NCI-H187 (cell line): ENCODE measurements at places on chromosomes 11 and 22.

- DNase-seq: no peak
These were observed 746.1 kb downstream of the LUZP2 start for GRCh38 chr11:25242928-25243327.

DNA sequence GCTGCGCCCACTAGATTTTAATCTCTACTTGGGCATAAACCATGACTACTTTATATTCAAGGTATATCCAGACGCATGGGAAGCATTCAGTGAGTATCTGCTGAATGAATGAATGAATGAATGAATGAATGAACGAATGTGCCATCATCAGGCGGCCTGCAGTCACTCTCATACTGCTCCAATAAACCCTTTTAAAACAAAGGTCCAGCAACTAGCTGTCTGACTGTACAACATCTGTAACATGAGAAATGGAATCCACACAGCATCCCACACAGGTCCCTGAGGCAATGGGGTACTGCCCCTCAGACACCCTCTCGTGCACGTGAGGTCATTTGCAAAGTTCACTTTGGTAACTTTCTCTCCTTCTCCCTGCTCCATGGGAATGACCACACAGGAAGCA, 147.5 kb downstream of the LARGE1 start:
- DNase-seq: no peak

DNA sequence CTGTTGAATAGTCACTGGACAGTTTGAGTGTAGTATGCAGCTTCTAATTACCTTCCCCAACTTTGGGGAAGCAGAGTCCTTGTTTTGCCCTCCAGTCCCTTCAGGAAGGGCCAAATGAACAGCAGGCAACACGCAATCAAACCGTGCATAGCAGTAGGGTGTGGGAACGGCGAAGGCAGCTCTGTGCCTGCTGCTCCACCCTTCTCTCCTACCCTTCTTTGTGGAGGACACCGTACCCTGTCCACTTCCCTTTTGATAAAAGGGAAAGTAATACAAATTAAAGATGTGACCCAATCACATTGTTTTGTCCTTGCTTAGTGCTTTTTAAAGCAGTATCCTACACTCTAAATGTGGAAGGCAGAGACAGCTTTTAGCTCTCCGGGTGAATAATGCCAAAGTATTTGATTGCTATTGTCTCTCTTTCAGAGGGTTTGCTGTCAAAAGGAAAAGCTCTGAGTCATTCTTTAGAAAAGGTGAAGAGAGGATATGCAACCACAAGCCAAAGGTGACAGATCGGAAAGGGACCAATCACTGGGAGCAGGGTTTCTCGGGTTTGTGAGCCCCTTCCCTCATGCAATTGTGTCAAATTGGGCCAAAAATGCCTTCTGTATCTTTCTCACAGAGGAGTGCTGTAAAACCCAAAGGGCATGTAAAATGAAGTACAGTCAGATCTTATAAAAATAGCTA, 407.3 kb upstream of the CCDC90B start:
- DNase-seq: no peak

DNA sequence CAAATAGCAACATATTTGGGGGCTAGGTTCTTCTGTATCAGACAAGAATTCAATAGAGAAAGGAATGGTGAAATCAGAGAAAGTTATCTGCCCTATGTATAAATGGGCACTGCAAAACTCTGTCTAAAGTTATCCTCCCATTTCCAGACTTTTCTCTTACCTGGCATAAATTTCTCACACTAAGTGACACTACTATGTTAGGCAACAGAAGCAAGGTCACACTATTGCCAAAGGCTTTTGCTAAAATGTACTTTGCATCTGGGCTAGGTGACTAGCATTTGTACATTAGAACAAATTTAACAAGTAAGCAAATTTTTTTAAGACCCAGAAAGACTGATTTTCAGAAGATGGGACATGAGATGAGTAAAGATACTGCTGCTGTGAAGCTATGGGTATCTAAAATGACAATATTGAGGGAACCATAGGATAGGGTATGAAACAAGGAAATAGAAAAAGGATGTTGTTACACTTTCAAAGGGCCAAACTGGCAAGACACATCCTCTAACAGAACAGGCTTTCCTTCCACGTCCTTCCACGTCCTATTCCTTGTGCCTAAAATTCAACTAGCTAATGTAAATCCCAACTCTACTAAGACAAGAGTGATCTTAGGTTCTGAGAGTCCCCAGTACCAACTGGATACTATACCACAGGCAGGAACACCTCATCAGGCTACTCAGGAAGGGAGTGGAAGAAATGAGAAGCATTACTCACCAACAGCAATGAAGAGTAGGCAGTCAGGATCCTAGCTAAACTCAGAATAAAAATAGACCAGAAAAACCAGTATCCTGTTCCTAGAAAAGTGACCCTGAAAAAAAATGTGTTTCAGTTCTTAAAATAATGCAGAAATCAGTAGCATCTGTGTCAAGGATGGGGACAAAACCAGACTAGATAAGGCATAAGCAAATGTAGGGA, 22.6 kb downstream of the GDPD4 start:
- DNase-seq: no peak

- DNase-seq: no peak
These were observed 59.6 kb downstream of the ATXN10 start for GRCh38 chr22:45731041-45731797.

DNA sequence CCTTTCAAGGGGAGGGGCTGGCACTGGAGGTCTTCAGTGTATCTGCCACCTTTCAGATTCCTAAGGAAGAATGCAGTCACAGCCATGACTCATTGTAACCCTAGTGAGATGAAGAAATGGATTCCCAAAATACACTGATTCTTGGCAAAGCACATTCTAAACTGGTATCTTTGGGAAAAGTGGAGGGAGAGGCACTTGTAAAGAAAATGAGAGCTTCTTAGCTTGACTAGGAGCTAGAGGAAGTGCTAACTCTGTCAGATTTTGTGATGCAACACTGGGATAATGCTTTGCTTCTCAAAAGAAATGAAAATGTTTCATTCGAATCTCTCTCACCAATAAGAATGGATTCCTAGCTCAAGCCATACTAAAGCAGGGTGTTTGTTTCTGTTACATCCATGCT, 14.3 kb downstream of the NRIP3 start:
- DNase-seq: no peak

GRCh38 chr11:15471895-15472799, 357.4 kb downstream of the INSC start:
- DNase-seq: peak; percentile 14

- no peak for DNase-seq
These were observed 51.0 kb downstream of the SVIP start for GRCh38 chr11:22778642-22779041.

- DNase-seq: no peak
These were observed 42.4 kb downstream of the TRIM29 start for GRCh38 chr11:120095516-120095915.

GRCh38 chr11:72575533-72576242, 98.5 kb downstream of the PDE2A start:
- DNase-seq: no peak

DNA sequence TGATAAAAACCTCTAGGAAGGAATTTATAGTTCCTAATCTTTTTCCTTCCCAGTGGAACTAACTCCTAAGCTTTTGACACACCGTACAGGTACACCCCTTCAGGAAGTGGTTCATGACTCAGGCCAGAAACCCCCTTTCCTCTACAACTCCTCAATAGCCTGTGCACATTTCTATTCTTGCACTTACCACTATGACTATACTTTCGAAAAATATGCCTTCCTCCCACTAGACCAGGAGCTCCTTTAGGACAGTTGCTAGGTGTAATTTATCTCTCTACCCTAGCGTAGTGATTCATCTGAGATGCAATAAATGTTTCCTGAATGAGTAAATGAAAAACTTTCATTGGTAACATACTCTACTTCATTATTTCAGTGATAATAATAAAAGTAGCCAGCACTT, 14.5 kb downstream of the MAP6 start:
- no peak for DNase-seq

- no peak for DNase-seq
These were observed 53.8 kb downstream of the CASP12 start for GRCh38 chr11:104844451-104844850.

DNA sequence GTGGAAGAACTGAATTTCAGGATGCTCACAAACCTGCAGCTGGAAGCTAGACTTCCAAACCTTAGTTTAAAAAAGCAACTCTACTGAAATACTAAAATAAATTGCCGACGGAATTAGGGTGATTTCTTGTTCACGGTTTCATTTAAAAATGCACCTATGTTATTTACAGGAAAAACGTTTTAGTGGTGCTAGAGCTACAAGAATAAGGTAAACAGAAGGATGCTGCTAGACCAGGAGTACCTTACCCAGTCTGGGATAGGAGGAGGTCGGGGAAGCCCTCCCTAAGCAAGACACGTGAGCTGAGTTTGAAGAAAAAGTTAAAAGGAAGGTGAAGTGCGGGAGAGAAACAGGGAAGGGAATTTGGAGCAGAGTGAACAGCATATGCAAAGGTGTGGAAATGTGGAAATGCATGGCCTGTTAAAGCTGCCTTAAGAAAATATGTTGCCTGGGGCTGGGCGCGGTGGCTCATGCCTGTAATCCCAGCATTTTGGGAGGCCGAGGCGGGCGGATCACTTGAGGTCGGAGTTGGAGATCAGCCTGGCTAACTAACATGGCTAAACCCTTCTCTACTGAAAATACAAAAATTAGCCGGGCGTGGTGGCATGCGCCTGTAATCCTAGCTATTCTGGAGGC, 1.4 kb upstream of the FTH1 start:
- no peak for DNase-seq

GRCh38 chr22:45521178-45521577, 18.5 kb downstream of the FBLN1 start:
- no peak for DNase-seq

DNA sequence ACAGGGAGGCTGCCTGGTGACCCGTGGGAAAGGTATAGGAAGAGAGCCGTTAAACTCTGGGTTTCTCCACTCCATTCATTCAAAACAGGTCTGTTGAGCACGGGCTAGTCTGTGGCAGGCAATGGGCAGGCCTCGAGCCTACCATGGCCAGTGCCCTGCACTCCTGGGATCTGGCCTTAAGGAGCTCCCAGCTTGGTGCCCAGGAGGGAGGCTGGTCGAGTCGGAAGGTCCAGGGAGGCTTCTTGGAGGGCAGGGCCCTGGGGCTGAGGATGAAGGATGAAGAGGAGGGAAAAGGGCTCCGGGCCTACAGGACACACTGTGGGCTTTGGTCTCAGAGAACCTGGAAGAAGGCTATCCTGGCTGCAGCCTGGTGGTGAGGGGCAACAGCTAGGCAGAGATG, 41.9 kb upstream of the MN1 start:
- no peak for DNase-seq

GRCh38 chr11:77287615-77288273, 13.7 kb downstream of the GDPD4 start:
- DNase-seq: no peak

- no peak for DNase-seq
These were observed 8.9 kb upstream of the TBX1 start for GRCh38 chr22:19751497-19752245.

DNA sequence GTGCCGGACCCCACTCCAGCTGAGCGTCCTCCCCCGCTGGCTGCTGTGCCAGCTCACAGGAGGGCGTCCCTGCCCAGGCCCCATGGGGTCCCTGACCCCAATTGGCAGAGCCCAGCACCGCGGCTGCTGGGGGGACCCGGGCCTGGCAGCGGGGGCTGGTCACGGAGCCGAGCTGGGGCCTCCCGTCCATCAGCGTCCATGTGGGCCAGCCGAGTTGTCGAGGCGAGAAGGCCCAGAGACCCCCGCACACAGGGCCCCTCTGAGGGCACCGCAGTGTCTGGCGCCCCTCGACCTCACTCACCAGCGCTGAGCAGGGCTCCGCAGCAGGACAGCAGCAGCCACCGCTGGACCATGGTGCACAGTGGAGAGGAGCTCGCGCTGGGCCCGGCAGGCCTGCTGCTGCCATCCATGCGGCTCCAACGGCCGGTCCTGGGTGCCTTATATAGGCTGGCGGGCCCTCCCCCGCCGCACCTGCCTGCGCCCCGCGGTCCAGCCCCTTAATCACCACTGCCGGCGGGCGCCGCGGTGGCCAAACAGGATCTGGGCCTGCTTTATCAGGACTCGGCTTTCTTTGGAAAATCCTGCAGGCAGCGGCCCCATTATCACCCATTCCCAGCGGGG, at the start of gene MUC6:
Gene MUC6, minus strand, starts transcription at position 416 of the 621 bp plus-strand sequence. Its CDS starts 63 bp downstream, at position 353.
- no peak for DNase-seq

DNA sequence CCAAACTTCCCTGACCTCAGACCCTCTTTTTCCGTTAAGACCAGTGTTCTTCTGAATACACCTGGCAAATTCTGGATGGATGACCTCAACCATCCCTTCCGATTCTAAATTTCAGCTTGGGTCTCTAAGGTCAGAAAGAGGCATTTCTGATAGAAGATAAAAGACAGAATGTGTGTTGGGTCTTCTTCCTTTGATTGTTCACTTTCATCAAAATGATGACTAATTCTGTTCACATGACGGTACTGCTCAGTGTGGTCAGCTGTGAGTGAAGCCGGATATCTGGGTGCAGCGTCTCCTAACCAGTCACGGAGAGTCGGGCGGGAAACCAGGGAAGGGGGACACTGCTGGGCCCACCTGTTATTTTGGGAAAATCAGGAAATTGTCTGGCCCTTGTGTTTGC, 151.6 kb upstream of the NAV2 start:
- no peak for DNase-seq

GRCh38 chr11:11403763-11404725, 51.0 kb upstream of the CSNK2A3 start:
- DNase-seq: no peak

GRCh38 chr11:102345904-102346303, 1.1 kb upstream of the BIRC2 start:
- DNase-seq: no peak

GRCh38 chr11:66006134-66006890, 4.0 kb downstream of the BANF1 start:
- no peak for DNase-seq
